ENCODE measurements at places on chromosomes 5 and 9.
A peak's percentile ranks its signal among the peaks of the same experiment; 100 is the strongest.

DNA sequence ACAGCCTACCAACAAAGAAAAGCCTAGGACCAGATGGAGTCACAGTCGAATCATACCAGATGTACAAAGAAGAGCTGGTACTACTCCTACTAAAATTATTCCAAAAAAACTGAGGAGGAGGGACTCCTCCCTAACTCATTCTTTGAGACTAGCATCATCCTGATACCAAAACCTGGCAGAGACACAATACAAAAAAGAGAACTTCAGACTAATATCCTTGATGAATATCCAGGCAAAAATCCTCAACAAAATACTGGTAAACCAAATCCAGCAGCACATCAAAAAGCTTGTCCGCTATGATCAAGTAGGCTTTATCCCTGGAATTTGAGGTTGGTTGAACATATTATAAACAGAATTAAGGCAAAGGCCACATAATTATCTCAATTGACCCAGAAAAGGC is 900.4 kb upstream of the ARRDC3 start:
- DNase-seq = no peak

GRCh38 chr9:119026120-119026519 is 343.1 kb downstream of the BRINP1 start:
- no peak for DNase-seq

DNA sequence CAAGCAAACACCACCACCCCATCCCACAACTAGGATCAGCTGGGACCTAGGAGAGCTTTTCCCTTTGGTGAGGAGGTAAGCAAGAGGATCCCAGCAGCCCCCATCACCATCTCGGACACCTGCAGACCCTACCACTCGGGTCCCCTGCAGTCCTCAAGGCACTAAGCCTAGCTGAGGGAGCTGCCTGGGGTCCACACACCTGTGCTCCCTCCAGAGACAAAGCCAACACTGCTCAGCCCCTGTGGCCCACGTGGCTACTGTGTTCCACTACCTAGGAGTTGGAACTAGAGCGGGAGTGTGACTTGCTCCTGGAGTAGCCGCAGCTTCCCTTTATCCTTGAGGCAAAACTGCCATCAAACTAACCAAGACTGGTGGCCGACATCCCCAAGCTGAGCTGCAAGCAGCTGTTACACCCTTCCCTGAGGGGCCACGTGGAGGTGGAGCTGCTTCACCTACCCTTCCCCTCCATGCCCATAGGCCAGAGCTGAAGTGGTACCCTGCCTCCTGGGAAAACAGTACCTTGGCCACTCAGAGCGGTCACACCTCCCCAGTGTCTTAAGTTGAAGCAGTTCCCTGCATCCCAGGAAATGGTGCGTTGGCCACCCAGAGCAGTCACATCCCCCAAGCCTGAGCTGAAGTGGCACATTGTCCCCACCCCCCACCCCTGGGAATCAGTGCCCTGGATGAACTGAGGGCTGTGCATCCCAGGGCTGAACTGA is 205.5 kb downstream of the CACNA1B start:
- DNase-seq = no peak

- DNase-seq = no peak
Measured at GRCh38 chr9:31336386-31336785, 1048.1 kb upstream of the ACO1 start.

DNA sequence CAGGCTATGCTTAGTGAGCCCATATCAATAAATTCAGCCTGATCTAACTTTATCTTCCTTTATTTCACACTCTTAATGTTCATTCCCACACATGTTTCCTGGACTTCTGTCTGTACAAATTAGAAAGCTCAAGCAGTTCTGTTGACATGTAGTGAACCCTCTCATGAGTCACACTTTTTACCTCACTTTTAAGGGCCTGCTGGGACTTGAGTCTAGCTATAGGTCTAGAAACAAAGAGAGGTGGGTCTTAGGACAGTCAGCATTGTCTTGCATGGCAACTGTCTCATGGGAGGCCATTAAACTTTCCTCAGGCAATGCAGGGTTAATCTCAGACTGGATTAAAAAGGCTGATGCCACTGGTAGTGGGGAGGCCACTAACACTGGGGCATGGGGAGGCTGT is 8.6 kb upstream of the CCNH start:
- no peak for DNase-seq

DNA sequence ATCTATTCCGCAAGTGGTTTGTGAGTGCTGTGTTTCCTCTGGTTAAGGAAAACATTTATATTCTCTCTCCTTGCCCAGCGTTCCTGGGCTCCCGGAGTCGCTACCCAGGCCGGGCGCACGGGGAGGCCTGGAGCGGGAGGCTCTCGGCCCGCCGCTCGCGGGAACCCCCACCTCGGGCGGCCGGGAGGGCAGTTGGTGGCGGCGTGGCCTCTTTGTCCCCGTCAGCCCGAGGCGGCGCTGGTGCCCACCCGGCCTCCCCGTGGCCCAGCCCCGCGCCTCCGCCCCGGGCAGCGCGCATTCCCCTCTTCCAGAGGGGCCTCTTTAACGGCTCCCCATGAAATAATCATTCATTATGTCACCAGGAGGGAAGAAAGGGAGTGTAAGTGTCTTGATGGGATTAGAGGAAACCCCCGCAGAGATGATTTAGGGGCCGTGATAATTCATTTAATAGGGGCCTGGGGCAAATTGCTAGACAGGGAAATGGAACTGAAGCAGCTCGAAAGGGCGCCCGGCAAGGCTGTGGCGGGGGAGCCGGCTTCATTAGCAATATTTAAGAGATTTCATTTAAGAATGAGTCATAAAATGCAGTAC is 181.9 kb upstream of the TBCA start:
- DNase-seq = no peak

DNA sequence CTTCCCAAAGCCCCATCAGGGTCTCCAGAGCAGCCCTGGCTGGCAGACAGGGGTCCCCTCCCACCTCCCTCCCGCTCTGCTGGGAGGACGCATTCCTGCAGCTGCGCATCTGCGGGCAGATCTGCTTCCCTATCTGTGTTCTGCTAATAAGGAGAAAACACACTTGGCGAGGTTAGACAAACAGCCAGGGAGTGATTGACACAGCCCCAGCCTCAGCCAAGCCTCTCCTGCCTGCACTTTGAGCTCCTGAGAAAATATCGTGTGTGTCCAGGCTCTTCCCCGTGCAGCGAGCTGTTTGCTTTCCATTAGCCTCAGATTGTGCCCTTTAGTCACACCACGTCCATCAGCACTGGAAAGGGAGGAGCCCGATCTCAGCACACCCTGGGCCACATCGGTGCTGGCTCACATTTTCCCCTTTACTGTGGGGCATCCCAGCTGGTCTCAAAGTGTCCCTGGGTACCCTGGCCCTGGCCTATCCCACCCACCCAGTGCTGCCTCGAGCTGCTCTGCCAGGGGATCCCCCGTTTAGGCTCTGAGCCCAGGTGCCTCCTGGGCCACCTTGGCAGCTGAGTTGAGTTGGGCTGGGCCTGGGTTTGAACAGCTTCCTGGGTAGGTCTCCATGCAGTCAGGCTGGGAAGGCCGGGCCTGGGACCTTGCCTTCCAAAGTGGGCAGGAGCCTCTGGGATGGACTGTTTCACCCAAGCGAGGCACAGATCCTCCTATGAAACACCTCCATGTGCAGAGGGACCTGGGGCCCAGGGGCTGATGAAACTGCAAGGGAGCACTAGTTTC is 61.1 kb downstream of the BARX1 start:
- DNase-seq = no peak

DNA sequence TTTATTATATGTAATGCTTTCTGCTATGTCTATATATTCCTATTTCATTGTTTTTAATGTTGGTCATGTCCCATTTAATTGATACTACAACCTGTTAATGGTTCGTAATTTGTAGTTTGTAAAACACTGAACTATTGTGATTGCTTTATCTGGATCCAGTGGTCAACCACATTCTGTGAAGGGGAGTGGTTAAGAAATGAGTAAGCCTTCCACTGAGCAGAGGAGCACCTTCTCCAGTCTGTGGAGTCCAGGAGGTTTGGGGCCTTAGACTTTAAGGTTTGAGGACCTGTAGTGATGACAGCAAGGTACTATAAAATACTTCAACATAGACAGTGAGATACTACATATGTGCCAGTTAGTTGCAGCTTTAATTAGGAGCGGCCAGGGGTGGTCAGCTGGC is 67.7 kb upstream of the RAD23B start:
- no peak for DNase-seq

GRCh38 chr9:109101810-109102209 is 17.9 kb downstream of the TMEM245 start:
- peak; percentile 50 for DNase-seq

DNA sequence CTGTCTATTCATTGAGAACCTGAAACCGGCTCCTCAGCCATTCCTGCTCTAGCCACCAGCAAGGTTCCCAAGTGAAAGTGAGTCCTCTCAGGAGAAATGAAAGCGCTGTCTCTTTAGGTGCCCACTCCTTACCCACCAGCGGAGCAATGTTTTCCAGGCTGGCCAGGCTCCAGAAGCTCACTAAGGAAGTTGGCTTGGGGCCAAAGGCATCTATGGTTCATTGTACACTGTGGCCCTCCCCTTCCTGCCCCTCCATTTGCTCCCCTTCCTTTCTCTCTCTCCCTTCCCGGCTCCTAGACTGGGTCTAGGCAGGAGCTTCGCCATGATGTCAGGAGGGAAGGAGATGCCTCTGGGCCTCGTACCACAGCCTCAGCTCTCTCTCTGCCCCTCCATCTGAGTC is 1.1 kb upstream of the GABRP start:
- DNase-seq = no peak

- DNase-seq = no peak
Measured at GRCh38 chr9:136854113-136854841, 2.1 kb downstream of the MAMDC4 start.

DNA sequence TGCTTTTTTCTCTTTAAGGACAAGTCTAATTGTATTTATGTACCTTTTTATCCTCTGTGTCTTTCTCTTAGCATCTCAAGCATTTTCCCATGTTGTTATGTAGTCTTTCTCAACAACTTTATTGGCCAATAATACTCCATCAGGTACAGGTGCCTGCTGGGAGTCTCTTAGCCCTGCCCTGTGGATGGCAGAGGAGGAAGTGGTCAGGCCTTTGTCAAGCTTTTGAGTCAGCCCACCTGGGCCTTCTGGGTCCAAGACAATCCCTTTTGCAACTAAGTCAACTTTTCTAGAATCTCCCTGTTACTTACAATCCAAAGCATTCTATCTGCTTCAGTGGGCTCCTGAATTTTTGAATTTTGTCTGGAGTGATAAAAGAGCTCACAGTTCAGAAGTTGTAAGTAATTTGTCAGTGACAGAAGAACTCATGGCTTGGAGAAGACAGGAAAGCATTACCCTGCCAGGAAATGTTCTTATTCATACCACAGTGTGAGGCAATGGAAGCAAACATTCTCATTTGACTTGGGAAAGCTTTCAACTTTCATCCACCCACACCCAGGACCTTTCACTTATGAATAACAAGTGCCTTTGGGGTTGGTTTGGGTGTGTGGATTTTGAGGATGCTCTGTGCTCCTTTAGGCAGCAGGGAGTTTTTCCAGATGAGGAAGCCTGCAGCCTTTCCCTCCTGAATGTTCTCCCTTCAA is 200.0 kb upstream of the S1PR3 start:
- no peak for DNase-seq

DNA sequence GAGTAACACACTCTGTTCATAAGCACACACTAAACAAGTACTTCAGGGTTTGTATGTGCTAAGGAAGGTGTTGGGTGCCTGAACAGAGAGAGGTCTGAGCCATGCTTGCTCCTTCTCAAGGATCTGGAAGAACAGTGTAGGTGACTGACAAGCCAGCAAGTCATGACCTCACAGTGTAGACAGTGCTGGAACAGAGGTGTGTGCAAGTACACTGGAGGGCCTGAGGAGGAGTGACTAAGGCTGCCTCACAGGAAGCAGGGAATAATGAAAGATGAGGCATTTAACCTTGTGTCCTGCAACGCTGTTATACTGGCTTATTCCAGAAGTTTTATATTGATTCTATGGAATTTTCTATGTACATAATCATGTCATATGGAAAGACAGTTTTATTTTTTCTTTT is 83.9 kb downstream of the TMEM174 start:
- no peak for DNase-seq

DNA sequence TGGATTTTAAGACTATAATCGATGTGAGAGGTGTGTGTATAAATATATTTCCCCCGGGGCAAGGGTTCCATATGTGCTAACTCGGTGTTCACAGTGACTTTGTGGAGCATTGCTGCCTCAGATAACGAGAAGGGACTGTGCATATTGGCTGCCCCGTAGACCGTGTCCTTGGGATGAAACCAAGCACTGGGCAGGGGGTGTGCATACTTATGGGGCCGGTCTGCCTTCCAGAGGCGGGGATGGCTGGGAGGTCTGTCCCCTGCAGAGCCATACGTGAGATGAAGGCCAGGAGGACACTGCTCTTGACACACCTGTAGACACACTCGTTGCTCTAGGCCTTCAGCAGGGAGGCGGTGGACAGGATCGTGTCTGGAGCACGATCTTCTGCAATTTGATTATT is 56.0 kb upstream of the ZNF354A start:
- no peak for DNase-seq

- no peak for DNase-seq
Measured at GRCh38 chr5:17275289-17276158, 58.1 kb downstream of the BASP1 start.

GRCh38 chr9:90956026-90956810 is 154.6 kb downstream of the SYK start:
- no peak for DNase-seq

DNA sequence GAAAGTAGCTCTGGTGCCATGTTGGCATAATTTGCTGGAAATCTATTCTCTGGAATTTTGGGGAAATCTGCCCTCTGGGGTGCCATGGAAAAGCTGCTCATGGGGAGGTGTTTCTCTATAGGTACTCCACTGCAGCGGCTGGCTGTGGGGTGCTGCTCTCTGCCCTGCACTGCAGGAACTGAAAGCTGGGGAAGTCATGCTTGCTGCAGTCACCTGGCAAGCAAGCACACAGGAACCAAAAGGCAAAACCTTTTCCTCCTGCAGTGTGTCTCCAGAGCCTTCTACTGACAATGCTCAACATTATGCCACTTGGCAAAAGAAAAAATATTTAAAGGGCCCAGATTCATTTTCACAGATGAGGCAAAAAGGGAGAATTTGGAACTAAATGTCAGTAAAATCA is 25.8 kb upstream of the CARNMT1 start:
- no peak for DNase-seq

- no peak for DNase-seq
Measured at GRCh38 chr5:81349161-81349560, 44.8 kb downstream of the ACOT12 start.

DNA sequence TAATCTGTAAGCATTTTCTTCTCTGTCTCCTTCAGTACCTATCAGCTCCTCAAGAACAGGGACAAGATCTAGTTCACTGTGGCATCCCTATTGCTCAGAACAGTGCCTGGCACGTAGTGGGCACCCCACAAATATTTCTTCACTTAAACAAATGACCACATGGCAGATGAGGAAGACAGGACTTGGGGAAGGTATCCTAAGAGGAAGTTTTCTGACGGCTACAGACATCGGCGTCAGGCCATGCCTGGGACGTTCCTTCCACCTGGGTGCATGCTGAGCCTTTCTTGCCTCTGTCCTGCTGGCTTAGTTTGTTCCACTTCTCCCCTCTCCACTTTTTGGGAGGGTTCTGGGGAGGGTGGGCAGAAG is 60.2 kb downstream of the NEURL1B start:
- DNase-seq = no peak

GRCh38 chr5:176653401-176654385 is 6.4 kb downstream of the TSPAN17 start:
- no peak for DNase-seq

- DNase-seq = no peak
Measured at GRCh38 chr9:137970686-137971476, 93.3 kb downstream of the CACNA1B start.

- no peak for DNase-seq
Measured at GRCh38 chr5:74272831-74273451, 367.6 kb downstream of the ENC1 start.

GRCh38 chr5:77859306-77859705 is 83.2 kb upstream of the TBCA start:
- DNase-seq = no peak

All from CD4-positive, alpha-beta memory T cell (primary cell).